ENCODE measurements at places on chromosomes 16 and 17. TPM values are rescaled to one million over a fixed set of nuclear protein-coding genes. Genes with fewer than 3 reads are reported as not detected.

DNA sequence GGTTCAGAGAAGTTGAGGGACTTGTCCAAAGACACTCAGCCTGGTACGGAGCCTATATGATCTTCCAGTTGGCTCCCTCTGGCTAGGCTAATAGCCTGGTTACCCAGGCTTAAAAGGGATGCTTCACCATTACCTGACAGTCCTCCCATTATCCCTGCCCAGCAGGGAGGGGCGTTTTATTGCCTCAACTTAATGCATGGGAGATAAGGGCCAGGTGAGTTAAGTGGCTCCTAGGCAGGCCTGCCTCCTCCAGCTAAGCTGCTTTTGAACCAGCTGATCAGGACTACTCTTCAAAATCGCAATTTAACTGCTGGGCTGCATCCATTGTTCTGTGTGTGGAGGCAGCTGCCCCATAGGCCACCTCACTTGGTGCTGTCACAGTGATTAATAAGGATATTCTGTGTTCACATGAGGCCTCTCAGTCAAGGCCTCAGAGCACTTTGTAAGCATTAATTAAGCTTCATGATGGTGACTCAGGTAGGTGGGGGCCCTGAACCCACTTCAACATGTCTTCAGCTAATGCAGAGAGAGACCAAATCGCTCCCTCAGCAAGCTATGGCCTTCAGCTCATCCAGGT is 27.9 kb downstream of the SMPD3 start:
- DNase-seq = no peak

GRCh38 chr17:77322514-77323412 is 182.0 kb downstream of the SEC14L1 start:
- DNase-seq = no peak

DNA sequence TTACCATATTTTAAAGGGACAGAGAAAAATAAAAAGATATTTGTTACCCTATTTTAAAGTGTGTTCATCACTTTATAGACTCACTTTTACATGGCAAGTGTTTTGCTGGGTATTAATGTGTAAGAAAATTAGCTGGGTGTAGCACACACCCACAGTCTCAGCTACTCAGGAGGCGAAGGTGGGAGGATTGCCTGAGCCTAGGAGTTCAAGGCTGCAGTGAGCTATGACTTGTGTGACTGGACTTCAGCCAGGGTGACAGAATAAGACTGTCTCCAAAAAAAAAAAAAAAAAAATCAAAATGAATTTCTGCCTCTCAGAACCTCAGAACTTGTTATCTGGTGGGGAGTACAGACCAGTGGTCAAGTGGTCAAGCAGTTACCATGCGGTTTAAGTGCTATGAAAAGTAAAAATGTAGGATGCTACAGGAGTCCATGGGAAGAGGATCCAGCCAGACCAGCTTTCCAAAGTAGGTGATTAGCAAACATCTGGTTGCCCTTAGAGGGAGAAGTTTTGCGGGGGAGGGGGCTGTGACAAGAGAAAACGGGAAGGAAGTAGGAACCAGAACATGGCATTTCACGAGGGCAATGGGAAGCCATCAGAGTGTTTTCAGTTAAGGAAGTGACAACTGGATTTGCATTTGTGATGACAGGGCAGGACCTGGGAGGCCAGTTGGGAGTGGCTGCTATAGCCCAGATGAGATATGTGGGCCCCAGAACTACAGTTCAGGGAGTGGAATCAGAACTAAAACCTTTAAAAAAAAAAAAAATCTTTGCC is 13.9 kb downstream of the CNEP1R1 start:
- peak; percentile 33 for DNase-seq

DNA sequence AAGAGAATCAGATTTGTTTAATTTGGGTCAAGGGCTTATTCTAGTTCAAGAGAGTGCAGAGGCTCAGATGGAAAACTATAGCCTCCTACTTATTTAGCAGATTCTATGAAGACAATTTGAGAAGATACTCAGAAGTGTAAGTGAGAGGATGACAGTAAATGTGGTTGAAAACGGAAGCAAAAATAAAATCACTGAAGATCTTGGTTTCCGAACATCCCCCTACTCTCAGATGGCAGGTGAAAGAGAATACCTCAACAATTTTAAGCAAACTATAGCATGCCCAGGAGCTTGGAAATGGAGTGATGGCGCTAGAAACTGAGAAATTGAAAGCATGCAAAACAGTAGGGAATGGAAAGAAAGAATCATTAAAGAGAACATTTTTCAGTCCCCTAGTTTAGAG is 705.5 kb upstream of the CDH8 start:
- no peak for DNase-seq

- no peak for DNase-seq
Observed at GRCh38 chr17:73882590-73882989, 238.3 kb upstream of the SDK2 start.

DNA sequence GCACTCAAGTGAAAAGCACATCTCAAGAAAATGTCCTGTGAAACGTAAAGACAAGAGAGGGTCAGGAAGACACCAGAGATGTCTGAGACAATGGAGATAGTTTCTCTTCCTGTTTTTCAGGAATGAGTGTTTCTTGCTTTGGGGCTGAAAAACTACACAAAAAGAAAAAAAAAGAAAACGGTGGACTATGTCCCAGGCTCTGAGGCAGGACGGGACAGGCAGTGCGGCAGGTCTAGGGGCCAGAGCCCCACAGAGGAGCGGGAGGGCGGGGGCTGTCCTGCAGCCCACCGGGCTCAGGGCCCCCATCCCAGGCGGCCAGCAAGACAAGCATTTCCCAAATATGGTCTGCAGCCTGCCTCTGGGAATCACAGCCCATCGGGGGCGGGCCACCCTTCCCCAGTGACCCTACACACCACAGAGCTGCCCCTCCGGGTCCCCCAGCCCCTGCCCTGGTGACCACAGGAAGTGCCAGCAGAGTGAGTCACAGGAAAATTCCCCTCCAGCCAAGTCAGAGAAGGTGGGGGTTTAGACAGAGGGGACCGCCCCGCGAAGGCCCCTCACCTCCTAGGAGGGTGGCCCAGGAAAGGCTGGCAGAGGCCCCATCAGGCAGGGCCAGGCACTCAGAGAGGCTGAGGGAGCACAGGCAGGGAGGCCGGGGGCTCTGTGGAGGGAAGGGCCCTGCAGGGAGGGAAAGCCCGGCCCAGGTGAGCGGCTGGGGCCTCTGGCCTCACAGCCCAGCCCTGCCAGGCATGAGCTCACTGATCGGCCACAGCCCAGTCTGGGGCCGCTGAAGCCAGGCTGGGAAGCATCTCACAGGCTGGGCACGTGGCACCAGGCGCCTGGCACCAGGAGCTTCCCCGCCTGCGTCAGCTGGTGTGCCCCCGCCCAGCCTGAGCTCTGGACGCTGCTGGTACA is 6.3 kb downstream of the BCAR1 start:
- DNase-seq = no peak

Gene SLFN12L
- under 0.01 TPM for total RNA-seq

DNA sequence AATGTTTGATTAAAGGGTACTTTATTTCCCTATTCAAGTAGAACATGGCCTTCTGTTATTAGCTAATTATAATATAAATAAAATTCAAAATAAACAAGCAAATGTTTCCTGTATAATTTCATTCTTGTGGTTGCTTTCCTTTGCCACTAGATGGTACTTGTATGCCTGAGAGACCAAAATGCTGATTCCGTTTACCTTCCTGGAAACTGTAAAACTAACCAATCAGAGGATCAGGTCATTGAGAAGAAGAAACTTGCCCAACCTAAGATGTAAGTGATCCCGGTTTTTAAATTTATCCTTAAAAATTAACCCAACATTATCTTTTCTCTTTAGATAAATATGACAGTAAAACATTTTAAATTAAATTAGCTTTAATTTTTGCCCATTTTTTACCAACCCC is 8.1 kb upstream of the ABCA5 start:
- DNase-seq = no peak

DNA sequence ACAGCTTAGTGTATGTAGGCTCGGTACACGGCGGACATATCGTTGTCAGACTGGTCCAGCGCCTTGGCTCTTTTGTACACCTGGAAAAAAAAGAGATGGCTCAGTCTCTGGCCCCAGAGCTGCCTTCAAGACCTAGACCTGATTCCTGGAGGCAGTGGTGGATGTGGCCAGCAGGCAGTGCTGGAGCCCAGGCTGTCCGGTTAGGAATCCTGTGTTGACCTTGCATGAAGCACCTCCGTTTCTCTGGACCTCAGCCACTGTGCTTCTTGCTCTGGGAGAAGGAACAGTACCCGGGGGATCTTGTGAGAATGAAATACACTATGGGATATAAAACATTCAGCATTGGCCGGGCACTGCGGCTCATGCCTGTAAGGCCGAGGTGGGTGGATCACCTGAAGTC is 2.8 kb upstream of the ROGDI start:
- DNase-seq = no peak

Gene TMEM132E
- 0.27 TPM for total RNA-seq

- DNase-seq = no peak
Observed at GRCh38 chr17:34511265-34511664, 68.1 kb upstream of the TMEM132E start.

Gene TBC1D3E
- not detected for total RNA-seq

DNA sequence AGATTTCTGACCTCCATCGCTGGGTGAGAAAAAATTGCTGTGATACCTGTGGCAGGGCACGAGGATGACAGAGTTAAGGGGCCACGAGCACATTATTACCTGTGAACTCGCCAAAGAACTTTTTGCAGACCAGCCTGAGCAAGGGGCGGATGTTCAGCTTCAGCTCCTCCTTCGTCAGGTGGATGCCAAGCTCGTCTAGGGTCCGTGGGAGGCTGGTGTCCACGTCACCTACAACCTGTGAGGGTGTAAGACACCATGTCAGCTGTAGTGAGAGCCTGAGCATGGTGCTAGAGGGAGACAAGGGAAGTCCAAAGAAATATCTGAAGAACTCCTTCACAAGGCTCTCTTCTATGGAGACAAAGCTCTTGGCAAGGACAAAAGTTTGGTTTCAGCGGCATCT is 17.1 kb downstream of the HIGD1B start:
- no peak for DNase-seq

Gene TPSG1
- not detected for total RNA-seq

DNA sequence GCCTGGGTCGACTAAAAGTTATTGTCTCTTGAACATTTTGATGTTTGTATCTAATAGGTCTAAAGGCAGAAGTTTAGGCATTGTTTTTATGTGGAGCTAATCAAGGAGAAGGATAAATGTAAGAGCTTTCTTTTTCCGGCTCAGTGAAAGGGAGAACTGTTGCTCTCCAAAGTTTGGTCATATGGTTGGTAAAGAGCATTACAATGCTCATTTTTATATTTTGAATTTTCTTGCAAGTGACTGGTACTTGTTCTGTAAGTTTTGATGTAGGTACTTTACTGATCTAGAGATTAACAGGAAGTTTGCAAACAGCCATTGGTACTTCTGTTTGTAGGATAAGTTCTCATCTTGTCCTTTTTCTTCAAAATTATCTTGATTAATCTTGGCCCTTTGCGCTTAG is 30.9 kb upstream of the BCAS3 start:
- no peak for DNase-seq

DNA sequence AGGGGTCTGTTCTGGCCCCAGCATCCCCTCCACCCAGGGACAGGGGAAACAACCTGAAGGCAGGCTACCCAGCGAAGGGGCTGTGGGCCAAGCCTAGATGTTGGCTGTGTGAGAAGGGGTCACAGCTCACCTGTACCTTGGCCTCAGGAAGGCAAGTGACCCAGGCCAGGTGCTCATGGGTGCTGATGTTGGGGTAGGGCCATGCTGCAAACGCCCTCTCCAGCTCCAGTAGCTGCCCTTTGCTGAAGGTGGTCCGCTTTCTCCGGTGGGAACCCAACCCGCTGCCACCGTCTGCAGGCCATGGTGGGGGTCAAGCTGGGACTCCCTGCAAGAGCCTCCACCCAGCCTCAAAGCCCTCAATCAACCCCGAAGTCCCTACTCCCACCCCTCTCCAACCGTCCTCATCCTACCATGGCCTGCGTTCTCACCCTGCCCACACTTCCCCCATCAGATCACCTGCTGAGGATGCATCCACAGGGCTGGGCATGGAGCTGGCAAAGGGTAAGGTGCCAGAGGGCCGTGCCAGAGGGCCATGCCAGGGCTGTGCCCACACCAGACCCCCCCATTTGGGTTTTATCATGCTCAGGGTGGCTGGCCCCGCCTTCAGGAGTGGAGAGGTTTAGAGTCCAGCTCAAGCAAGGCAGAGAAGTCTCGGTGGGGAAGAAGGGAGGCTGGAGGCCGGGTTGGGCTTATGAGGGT is at the start of gene SEBOX:
Gene SEBOX (minus strand): TSS at position 535 of the 699 bp plus-strand sequence. CDS start 48 bp downstream, at position 487.
- DNase-seq = no peak

GRCh38 chr16:20938426-20938825 is 37.9 kb downstream of the LYRM1 start:
- DNase-seq = peak; percentile 57

Gene LGALS9B
- total RNA-seq = under 0.01 TPM

- DNase-seq = no peak
Observed at GRCh38 chr17:65037157-65037556, 19.4 kb downstream of the GNA13 start.

Gene MYH13
- not detected for total RNA-seq

Gene KRTAP3-1
- total RNA-seq = not detected

GRCh38 chr16:71499775-71500364 is 10.7 kb upstream of the ZNF19 start:
- DNase-seq = peak; percentile 76

Gene SEZ6
- under 0.01 TPM for total RNA-seq

DNA sequence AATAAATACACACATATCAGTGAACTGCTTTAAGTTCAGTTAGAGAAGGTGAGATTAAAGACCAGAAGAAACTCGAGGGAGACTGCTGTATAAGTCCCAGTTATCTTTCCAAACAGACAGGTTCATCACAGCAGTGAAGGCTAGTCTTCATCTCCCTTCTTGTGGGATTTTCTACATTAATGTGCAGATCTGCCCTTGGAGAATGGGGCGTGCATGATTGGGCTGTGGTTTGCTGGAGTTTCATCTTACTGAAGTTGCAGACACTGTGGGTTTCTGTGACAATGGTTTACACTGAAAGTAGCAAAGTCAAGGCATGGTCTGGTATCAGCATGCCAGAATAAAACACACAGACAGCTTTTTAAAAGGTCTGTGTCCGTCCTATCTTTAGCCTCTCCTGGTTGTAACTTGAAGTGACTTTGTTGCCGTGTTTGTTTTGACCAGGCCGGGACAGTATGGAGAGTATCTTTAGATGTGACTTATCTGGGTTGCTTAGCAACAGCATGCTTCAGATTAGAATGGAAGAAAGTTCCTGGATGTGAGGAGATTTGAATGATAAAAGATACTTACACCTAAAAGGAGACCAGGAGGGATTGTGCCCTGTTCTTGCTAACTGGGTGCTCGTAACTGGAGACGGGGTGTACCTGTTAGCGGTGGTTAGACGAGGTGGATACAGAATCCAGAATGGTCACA is 16.1 kb downstream of the NAA60 start:
- DNase-seq = no peak

Gene WNT9B
- total RNA-seq = under 0.01 TPM

GRCh38 chr17:50272246-50272645 is 2.0 kb upstream of the TMEM92 start:
- no peak for DNase-seq

Gene SLC47A1
- total RNA-seq = under 0.01 TPM
